ENCODE measurements at places on chromosomes 3 and 15. TPM values are rescaled to one million over a fixed set of nuclear protein-coding genes. Genes with fewer than 3 reads are reported as not detected.

DNA sequence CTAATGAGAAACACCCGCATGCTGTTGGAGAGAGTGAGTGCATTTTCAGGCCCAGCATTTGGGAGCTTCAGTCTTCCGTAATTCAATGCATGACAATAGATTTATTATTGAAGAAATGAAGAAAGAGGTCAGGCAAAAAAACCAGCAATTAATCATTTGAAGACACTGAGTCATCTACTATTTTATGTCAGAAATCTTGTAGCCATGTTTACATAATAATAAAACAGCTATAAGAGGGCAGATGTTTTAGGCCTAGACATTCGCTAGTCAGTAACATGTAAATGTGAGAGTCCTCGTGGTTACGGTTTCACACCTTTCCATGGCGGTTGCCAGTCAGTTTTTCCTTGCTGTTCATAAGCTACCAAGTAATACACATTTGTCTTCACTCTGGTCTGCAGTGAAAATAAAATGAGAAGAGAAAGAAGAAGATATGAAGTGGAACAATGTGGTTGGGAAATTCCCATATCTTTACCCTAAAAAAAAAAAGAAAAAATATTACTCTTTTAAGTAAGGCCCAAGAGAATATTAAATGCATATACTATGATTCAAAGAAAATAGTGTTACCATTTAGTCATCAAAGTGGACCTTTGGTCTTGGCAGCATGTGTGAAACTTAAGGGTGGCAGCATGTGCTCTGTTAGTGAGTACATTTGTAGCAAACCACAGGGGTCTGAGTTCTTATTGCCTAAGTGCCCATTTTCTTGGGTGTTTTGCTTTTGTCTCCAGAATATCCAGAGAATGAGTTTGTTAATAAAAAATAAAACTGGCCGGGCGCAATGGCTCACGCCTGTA lies 140.5 kb upstream of the TBL1XR1 start:
- no peaks in the 10 kb centered on the region for H3K27me3 ChIP-seq
- no peak for DNase-seq
- H3K4me3 ChIP-seq: no peak overlapping the region
- H3K36me3 ChIP-seq: no peaks in the 10 kb centered on the region
- peaks cover 7% of the 10 kb centered on the region for H3K4me1 ChIP-seq
- no peak overlapping the region for H3K27ac ChIP-seq

DNA sequence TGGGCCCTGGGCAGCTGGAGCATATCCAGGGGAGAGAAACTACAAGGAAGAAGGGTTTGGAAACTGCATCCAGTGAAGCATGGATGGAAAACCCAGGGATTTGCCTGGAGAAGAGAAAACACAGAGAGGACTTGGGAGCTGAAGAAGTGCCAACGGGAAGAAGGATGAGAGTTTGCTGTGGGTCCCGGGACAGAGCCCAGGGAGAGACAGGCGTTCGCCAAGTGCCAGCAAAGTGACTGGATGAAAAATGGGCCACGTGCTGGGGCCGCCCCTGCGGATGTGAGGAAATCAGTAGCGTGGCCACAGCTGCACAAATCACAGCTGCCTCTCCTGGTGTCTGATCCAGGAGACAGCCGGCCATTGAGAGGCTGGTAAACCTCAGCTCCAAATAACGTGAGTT lies 70.4 kb downstream of the HES1 start:
- H3K36me3 ChIP-seq: no peaks in the 10 kb centered on the region
- no peak overlapping the region for H3K4me3 ChIP-seq
- H3K27ac ChIP-seq: no peak overlapping the region
- H3K27me3 ChIP-seq: no peaks in the 10 kb centered on the region
- H3K4me1 ChIP-seq: peaks cover 25% of the 10 kb centered on the region

GRCh38 chr3:129162729-129163579 lies 2.1 kb upstream of the ISY1 start:
- peak overlapping the region; percentile 95 for H3K4me3 ChIP-seq
- no peaks in the 10 kb centered on the region for H3K27me3 ChIP-seq
- peak overlapping the region; percentile 85 for H3K27ac ChIP-seq
- peaks cover 22% of the 10 kb centered on the region for H3K4me1 ChIP-seq
- H3K36me3 ChIP-seq: peaks cover 18% of the 10 kb centered on the region

The CCDC39 gene
- total RNA-seq: not detected

- no peaks in the 10 kb centered on the region for H3K4me1 ChIP-seq
- no peak for DNase-seq
- peaks cover 5% of the 10 kb centered on the region for H3K27me3 ChIP-seq
- H3K27ac ChIP-seq: no peak overlapping the region
- no peak overlapping the region for H3K4me3 ChIP-seq
Measured at GRCh38 chr3:45852828-45853227, 10.9 kb upstream of the LZTFL1 start.

DNA sequence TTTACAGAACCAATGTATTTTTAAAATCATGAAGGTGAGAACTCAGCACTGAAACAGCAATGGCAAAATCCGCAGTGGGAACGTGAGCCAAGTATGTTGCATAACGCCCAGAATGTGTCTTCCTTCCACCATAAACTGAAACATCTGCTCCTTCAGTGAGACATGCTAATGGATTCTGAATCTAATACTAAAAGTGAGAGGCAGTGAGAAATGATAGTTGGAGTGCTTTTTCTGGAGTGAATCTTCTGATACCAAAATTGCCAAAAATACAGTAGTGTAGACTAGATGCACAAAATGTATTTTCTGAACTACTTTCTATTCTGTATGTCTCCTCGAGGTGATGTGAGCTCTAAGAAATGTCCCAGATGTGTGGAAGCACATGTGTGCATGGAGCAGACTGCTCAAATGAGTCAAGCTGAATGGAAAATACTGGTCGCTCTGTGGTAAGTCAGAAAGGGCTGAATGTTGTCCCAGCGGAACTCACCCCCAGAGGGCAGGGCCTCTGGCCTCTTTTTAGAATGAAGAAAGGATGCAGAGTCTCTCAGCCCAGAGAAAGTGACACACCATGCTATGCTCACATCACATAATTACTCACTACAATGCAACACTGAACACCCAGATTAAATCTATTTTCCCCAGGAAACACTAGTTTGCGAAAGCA lies 73.0 kb downstream of the ATP10A start:
- H3K36me3 ChIP-seq: no peaks in the 10 kb centered on the region
- no peaks in the 10 kb centered on the region for H3K27me3 ChIP-seq
- H3K4me1 ChIP-seq: no peaks in the 10 kb centered on the region
- DNase-seq: no peak

- no peaks in the 10 kb centered on the region for H3K27me3 ChIP-seq
- no peak overlapping the region for H3K4me3 ChIP-seq
- no peaks in the 10 kb centered on the region for H3K36me3 ChIP-seq
- no peak for DNase-seq
- H3K4me1 ChIP-seq: no peaks in the 10 kb centered on the region
Measured at GRCh38 chr3:110732420-110732819, 339.2 kb upstream of the NECTIN3 start.

The EHD4 gene
- total RNA-seq: 28.0 TPM

Measured in HCT116 (cell line).